ENCODE measurements at places on chromosomes 13 and 19.

DNA sequence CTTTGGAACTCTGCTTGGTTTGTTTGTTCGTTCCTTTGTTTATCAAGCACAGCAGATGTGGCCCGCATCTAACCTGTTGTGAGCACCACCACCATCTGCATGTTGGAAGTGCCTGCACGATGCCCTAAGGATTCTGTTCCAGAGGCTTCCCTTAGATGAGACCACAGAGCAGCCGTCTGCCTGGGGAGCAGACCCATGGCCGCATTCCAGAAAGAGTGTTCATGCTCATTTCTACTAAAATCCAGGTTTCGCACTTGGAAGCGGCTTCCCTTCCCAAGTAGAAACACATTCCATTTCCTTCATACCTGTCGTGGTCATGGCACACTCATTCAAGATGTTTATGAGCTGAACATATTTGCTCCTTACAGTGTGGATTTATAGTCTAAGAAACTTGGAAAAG, 27.2 kb downstream of the COL4A2 start:
- no peak for DNase-seq

- no peak for DNase-seq
Measured at GRCh38 chr13:43303033-43303729, 279.8 kb downstream of the DNAJC15 start.

- no peak for DNase-seq
Measured at GRCh38 chr13:114143806-114144605, 11.6 kb upstream of the RASA3 start.

DNA sequence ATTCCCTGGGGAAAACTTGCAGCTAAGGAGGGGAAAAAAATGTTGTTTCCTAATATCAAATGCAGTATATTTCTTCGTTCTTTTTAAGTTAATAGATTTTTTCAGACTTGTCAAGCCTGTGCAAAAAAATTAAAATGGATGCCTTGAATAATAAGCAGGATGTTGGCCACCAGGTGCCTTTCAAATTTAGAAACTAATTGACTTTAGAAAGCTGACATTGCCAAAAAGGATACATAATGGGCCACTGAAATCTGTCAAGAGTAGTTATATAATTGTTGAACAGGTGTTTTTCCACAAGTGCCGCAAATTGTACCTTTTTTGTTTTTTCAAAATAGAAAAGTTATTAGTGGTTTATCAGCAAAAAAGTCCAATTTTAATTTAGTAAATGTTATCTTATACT, 33.6 kb downstream of the TNFSF11 start:
- DNase-seq, result no peak

DNA sequence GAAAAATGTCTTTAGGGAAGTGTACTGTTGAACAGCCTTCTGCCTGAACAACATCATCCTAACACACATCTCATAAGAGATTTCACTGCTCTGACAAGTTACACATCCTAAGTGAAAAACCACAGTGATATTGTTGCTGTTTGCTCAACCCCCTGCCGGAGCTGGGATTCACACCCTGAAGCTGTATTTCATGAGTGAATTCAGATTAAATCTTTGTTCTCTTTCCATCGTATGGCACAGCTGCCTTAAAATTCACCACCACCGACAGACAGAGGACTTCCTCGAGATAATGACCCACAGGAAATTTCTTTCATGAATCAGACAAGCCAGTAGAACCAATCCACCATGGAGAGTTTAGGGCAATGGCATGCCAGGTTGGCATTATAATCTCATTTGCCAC, 280.8 kb downstream of the DCT start:
- no peak for DNase-seq

- no peak for DNase-seq
Measured at GRCh38 chr13:59398127-59398526, 765.6 kb downstream of the DIAPH3 start.

- no peak for DNase-seq
Measured at GRCh38 chr19:40813182-40813581, 14.2 kb downstream of the EGLN2 start.

- no peak for DNase-seq
Measured at GRCh38 chr13:99992949-99993351, 11.4 kb downstream of the ZIC2 start.

DNA sequence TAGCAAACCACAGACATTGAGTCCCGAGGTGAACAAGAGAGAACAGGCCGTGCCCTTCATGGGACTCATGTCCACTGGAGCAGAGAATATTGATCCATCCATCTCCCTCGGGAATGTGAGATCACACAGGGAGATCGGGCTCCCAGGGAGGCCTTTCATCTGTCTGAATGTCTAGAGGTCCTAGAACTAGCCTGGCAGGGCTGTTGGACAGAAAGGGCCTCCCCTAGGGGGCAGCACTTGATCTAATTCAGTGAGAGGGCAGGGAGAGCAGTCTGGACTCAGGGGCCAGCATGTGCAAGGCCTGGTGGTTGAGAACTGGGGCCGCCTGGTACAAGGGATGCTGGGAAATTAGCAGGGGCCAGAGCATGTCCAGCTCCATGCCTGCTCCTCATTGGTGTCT, 4.3 kb downstream of the RUVBL2 start:
- DNase-seq, result no peak

DNA sequence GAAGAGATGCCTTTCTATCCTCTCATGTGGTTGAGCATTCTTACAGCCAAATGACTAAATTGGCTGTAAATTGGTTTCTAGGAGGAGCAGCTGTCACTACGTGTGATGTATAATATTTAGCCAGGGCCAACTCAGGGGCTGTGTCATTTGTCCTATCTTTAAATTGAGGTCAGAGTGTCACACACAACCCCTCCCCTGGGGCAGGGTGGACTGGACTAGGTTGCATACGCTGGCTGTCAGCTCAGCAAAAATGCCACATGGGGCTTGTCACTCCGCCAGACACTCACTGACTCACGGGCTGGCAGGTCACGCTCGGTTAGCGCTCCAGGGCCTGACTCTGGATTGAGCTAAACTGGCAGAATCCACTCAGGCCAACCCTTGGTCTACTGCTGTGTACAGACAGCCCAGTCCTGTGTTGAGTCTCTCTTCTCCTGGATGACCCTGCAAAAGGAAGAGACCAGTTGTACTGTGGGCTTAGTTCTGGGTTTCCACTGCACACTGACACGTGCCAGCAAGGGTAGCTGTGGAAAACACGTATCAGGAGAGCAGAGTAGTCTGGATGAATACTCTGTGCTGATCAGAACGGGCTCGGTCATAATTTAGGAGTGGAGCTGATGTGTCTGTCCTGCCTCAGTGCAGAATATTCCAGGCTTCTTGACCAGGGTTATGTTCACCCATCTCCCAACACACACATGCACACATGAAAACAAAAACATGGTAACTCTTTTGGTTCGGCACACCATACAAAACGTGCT, 29.1 kb downstream of the SHISA2 start:
- no peak for DNase-seq
